Brain (organoid and tissue), 16 donors: ENCODE measurements at places on chromosomes 5 and 9. TPM values are rescaled to one million over a fixed set of nuclear protein-coding genes. Genes with fewer than 3 reads are reported as not detected.

The FAM169A gene
- polyA plus RNA-seq = 2.8 TPM

The IL5 gene
- polyA plus RNA-seq = not detected

The NEUROG1 gene
- 22.3 TPM for polyA plus RNA-seq

The ROR2 gene
- 4.8 TPM for polyA plus RNA-seq

The PAIP1 gene
- 64.7 TPM for polyA plus RNA-seq

The CDX1 gene
- not detected for polyA plus RNA-seq

The MCTP1 gene
- 1.6 TPM for polyA plus RNA-seq

The CNTNAP3 gene
- polyA plus RNA-seq = 0.93 TPM

The ADAMTS19 gene
- not detected for polyA plus RNA-seq
